ENCODE measurements at places on chromosomes 7 and 10.

DNA sequence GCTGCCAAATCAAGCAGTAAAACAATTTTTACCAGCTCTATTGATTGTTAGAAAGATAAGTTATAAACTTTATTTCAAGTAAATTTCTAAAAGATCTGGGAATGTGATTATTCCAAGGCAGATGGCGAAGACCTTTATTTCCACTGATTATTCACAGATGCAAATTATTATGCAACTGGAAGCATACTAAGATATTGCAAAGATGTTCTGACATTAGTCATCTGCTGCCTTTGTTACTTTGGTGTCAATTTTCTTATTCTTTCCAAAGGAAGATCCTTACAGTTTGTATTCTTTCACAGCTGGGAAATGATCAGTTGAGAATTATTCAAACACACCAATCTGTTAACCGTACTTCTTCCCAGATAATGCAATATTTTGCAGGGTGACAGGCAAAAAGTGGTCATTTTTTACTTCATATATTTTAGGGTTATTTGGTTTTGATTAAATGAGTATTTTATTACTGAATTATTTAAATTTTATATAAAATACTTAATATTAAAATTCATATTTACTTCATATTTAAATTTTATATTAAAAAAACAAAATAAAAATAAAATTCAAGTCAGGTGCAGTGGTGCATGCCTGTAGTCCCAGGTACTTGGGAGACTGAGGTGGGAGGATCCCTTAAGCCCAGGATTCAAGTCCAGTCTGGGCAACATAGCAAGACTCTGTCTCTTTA lies 171.3 kb downstream of the FZD1 start:
- no peak for DNase-seq

- DNase-seq = no peak
Measured at GRCh38 chr7:130292682-130293257, at the start of gene CPA4. Gene CPA4, plus strand, starts transcription at chr7:130293161. Its CDS starts 20 bp downstream, at chr7:130293181.

GRCh38 chr10:24853661-24854060 lies 98.7 kb downstream of the PRTFDC1 start:
- DNase-seq = no peak

DNA sequence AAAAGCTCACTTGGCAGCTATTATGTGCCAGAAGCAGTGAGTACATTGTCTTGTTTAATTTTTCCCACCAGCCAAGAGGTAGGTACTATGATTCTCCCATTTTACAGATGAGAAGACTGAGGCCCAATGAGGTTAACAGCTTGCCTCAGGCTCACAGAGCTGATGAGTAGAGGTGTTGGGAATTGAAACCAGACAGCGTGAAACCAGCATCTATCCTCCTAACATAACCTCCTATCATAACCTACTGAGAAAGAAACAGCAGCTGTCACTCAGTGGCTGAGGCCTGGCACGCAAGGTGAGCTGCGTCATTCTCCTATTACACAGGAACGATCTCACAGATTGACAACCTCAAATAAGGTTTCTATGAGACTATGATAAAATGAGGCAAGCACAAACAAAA lies 6.2 kb downstream of the PYROXD2 start:
- no peak for DNase-seq

DNA sequence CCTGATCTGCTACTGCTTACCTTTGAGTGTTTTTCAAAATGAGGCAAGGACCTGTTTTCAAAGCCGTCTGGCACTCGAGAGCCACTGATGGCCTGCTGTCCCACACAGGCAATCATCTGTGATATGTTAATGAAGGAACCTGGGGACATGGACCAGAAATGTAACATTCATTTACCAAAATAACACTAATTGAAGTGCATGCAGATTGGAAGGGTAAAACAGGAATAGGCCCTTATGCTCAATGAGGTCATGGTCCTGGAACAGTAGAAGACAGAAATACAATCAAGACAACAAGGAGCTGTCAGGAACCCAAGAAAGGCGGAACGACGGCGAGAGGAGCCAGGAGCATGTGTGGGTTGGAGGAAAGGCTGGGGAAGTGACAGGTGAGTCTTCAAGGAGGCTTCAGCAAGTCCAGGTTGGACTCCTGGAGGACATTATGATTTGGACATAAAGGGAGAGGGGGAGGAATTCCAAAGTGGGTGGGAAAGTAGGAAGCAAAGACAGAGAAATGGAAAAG lies 28.3 kb downstream of the POLR3A start:
- DNase-seq = no peak

DNA sequence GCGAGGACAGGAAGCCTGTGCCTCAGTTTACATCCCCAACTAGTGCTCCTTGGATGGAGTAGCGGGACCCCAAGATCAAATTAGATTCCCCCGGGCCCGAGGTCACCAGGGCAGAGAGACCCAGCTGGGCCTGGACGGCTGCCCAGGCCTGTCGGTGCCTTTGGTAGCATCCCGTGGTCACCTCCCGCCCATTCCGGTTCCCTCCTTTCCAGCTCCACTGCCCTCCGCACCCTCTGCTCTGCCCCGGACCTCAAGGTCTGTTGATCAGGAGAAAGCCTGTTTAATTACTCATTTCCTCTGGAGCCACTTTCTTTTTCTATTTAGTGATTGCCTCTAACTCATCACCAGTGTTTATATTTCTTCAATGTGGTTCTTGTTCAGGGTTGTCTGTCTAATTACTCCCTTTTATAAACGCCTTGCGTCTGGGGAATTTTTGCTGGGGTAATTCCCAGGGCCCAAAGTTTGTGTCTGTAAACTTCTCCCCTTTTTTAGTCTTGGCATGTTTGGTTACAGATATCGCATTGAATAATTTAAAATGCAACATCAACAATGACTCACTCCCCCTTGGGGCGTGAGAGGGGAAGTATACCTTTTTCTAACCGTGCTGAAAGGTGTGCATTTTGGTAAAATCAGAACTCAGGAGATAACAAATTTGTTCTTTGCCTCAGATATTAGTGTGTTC lies 1.9 kb downstream of the FOXK1 start:
- no peak for DNase-seq

DNA sequence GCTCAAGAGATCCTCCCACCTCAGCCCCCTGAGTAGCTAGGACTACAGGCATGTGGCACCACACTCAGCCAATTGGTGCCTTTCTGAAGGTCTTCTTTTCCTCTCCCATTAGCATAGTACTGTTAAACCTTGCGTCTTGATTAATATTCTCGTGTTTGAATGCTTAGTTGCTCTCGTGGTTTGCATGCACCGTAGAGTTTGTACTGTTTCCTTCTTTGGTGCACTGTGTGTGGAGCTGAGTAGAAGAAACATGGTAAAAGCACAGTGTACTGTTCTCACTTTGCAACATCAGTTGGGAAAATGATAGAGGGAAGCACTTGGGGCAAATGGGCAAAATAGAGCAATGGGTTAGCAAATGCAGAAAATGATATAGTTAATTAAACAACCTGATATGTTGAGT lies 27.6 kb upstream of the RPA3 start:
- DNase-seq = no peak

GRCh38 chr10:76136961-76137360 lies 705.5 kb downstream of the LRMDA start:
- no peak for DNase-seq

GRCh38 chr7:25187932-25188331 lies 40.4 kb downstream of the NPVF start:
- no peak for DNase-seq

GRCh38 chr10:80509403-80510161 lies 28.1 kb upstream of the SH2D4B start:
- no peak for DNase-seq

DNA sequence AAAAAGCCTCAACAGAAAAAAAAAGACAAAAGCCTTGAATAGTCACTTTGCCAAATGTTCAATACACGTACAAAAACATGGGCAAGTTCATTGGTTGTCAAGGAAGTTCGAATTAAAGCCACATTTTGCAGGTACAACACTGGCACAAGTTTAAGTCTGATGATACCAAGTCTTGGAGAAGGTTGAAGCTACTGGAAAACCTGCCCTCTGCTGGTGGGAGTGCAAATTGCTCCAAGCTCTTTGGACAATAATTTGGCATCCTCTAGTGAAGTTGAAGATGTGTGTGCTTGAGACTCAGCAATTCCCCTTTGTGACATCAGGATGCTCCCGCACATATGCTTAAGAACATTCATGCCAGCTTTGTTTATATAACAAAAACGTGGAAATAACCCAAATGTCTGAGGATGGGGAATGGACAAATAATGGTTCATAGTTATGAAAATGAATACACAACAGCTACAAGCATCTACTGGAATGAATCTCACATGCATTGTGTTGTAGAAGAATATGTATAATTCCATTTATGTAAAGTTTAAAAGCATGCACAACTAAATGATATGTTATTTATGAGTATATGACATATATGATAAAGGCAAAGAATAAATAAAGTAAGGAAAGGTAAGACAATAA lies 120.0 kb upstream of the PLPP4 start:
- DNase-seq = peak; percentile 35

DNA sequence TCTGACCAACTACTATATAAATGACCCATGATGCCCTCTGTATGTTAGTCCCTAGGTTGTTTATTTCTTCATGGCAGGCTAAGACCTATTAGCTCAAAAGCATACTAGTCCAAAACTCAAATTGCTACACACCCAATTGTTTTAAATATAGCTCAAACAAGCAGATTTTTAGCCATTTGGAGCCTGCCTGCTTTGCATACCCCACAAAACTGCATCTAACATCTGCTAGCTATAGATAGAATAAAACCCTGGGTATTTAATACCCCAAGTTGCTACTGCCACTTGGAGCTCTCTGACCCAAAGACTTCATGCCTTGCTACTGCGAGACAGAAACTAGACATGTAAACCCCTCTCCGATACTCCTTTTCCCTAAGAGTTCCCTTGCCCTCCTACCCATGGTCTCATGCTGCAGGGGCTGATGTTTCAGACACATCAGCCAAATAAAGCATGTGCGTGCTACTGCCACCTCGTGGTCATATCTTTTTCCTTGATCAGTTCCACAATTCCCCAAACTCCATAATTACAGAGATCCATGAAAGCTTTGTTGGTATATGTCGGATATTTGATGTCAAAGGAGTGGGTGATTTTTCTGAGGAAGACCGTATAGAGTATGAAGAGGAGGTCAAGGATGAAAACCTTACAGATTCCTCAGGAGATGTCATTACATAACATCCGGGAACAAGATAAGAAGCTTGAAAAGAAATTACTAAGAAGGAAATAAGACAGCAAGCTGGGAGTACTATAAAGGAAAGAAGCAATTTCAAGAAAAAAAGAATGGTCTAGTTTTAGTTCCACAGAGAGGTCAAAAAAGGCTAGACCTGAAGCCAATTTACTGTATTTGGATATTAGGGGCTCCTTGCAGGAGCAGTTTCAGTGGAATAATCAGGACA lies 386.6 kb downstream of the SH2D4B start:
- DNase-seq = no peak

DNA sequence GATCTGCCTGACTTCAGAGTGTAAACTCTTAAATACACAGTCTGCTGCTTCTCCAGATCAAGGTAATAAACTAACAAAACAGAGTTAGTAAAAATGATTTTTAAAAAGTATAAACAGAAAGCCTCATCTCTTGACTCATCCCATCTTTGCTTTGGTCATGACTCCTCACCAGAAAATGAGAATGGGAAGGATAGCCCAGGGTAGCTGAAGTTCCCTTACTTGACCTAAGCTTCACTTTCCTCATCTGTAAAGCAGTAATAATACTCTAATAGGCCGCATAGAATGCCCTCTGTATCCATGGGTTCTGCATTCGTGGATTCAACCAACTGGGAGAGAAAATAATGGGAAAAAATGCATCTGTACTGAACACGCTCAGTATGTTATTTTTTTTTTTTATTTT lies 11.3 kb upstream of the SLC25A28 start:
- DNase-seq = no peak

- DNase-seq = no peak
Measured at GRCh38 chr10:121096617-121097431, 245.7 kb downstream of the WDR11 start.

- no peak for DNase-seq
Measured at GRCh38 chr10:120131183-120131582, 238.7 kb downstream of the SEC23IP start.

GRCh38 chr10:13648425-13648824 lies 61.7 kb downstream of the PRPF18 start:
- DNase-seq = no peak

GRCh38 chr7:7335909-7336308 lies 153.6 kb downstream of the C1GALT1 start:
- no peak for DNase-seq

GRCh38 chr10:37667736-37668135 lies 189.7 kb downstream of the ZNF248 start:
- no peak for DNase-seq

DNA sequence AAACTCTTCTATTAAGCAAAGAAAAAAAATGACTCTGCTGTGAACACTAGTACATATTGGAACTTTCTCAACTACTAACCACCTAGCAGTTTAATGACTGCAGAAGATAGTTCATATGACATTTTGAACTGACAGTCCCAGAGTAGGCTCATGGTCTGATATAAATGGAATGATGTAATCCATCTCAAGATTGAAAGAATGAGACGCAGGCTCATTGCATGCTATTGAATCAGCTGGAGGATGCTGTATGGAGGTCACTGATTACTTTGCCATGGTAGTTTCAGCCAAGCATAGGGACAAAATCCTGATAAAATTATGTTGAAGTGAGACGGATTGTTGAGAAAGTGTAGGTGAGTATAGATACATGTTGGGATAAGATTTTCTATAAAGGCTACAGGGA lies 217.6 kb upstream of the SEMA3E start:
- DNase-seq = no peak

DNA sequence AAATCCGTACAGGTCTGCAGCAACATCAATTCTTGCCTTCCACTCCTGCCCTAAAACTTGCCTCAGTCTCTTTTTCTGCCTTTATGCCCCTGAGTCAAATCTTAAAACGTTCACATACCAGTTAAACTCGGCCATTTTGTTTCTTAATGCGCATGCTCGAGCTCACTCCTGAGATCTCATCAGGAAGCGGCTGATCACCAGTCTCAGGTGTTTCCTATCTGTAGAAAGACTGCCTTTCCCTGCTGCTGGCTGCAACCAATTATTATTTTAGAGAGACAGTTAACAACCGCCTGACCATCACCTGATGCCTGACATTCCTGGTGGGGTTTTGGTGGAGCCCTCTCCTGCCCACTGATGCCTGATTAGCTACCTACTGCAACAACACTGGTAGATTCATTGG lies 70.2 kb upstream of the TMEM140 start:
- DNase-seq = no peak

GRCh38 chr7:72101444-72101843 lies 310.7 kb downstream of the CALN1 start:
- DNase-seq = no peak

GRCh38 chr10:10794791-10795191 lies 222.9 kb upstream of the CELF2 start:
- no peak for DNase-seq

DNA sequence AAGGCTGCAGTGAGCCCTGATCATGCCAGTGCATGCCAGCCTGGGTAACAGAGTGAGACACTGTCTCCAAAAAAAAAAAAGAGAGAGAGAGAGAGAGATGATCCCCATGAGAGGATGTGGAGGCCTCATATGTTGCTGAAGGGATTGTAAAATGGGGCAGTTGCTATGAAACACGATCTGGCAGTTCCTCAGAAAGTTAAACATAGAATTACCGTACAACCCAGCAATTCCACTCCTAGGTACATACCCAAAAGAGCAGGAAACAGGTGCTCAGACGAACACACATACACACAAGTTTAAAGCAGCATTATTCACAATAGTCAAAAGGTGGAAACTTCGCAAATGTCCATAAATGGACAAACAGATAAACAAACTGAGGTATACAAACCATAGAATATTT lies 27.4 kb upstream of the CYTH3 start:
- no peak for DNase-seq

- DNase-seq = no peak
Measured at GRCh38 chr7:100190048-100190711, 12.5 kb downstream of the STAG3 start.

- DNase-seq = no peak
Measured at GRCh38 chr10:71727105-71727737, 7.6 kb upstream of the C10orf105 start.
